CD4-positive, alpha-beta T cell treated with Interleukin-17A for 1 hour (primary cell): ENCODE measurements at places on chromosomes 5 and 9.

DNA sequence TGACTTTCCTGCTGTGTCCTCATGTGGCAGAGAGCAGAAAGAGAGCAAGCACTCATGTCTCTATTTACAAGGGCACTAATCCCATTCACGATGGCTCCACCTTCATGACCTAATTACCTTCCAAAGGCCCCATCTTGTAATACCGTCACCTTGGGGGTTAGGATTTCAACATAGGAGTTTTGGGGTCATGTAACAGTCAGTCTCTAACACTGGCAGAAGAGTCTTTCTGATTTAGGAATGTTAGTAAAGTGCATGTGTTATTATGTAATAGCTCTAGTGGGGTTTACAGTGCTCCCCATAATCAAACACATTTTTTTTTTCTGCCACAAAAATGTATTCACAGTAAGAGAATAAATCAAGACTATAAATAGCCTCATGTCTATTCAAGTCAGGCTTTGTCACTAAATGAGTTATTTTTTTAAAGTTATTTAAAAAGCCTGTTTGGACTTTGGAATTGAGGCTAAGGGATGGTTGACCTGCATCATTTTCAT lies 19.1 kb downstream of the GALNT10 start:
- no peak for DNase-seq

GRCh38 chr9:126223798-126224531 lies 102.7 kb upstream of the MVB12B start:
- DNase-seq: no peak

GRCh38 chr9:129412814-129413536 lies 207.9 kb downstream of the C9orf50 start:
- peak; percentile 73 for DNase-seq

GRCh38 chr5:159874263-159874662 lies 42.0 kb upstream of the ADRA1B start:
- DNase-seq: no peak

DNA sequence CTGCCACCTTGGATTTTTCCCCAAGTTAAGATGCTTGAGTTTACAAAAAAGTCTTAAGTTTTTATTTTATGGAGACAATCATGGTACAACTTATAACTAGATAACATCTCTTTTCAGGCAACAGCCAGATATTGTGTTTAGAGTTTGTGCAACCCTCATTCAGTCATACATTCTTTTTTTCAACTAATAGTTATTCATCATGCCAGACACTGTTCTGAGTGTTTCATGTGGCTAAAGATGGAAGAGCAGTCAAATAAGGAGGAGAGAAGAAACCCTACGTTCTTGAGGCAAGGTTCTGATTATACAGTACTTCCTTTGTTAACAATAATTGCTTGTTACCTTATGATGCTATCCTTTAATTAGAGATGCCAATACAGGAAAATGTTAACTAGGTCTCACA lies 42.1 kb upstream of the ZNF462 start:
- no peak for DNase-seq

- no peak for DNase-seq
These were observed 7.3 kb upstream of the RPS6 start for GRCh38 chr9:19387317-19387716.

DNA sequence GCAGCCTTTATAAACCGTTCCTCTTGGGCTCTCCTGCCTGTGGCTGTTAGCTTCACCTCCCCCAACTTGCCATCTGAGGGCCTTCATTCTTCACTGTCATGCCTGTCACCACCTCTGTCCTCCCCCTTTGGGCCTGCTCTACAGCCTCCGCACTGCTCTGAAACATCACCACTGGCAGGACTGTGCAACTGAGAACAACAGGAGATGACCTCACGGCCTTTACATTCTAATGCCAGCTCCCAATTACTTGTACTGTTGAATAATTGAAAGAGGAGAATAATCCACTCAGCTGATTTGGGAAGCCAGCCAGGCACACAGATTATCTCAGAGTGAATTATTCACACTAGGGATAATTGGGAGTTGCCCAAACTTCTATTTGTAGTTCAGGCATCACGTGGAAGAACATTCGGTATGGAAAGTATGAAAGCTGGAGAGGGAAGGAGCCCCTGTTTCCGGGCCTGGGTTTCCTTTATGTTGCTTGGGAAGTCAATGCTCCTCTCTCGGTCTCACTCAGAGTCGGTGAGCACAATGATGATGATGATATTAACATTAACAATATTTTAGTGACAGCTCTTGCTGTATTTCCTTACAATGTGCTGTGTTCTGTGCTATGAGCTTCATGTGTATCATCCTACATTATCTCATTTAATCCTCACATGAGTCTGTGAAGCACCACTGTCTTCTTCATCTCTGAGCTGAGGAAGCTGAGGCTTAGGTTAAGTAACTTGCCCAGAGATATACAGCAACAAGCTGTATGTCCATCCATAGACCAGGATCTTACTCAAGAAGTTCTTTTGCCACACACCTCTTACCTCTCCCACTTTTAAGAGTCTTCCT lies 99.3 kb upstream of the LRRTM2 start:
- DNase-seq: no peak

- DNase-seq: no peak
These were observed 68.3 kb upstream of the TBC1D2 start for GRCh38 chr9:98323831-98324135.

GRCh38 chr5:2515180-2515764 lies 236.2 kb downstream of the IRX2 start:
- DNase-seq: no peak

DNA sequence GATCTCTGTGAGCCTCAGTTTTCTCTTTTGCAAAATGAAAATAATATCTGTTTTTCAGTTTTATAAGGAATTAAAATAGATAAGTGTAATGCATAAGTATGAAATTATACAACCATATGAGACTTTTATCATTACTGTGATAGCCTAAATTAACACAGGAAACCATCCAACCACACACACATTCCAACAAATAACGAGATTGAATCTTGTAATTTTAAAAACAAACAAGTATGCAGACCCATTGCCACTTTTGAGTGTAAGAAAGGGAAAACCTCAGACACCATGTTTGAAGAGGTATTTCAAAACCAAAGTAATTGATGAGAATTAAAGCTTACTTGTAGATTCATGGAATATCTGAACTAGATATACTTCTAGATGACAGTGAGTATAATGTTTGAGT lies 32.0 kb downstream of the XRCC4 start:
- DNase-seq: no peak

GRCh38 chr9:112787978-112788377 lies 37.4 kb downstream of the SNX30 start:
- no peak for DNase-seq

- DNase-seq: no peak
These were observed 24.0 kb upstream of the KLF9 start for GRCh38 chr9:70438341-70438928.

- no peak for DNase-seq
These were observed 33.8 kb upstream of the TJP2 start for GRCh38 chr9:69140123-69140735.

- DNase-seq: no peak
These were observed 127.9 kb downstream of the EFNA5 start for GRCh38 chr5:107542831-107543231.

DNA sequence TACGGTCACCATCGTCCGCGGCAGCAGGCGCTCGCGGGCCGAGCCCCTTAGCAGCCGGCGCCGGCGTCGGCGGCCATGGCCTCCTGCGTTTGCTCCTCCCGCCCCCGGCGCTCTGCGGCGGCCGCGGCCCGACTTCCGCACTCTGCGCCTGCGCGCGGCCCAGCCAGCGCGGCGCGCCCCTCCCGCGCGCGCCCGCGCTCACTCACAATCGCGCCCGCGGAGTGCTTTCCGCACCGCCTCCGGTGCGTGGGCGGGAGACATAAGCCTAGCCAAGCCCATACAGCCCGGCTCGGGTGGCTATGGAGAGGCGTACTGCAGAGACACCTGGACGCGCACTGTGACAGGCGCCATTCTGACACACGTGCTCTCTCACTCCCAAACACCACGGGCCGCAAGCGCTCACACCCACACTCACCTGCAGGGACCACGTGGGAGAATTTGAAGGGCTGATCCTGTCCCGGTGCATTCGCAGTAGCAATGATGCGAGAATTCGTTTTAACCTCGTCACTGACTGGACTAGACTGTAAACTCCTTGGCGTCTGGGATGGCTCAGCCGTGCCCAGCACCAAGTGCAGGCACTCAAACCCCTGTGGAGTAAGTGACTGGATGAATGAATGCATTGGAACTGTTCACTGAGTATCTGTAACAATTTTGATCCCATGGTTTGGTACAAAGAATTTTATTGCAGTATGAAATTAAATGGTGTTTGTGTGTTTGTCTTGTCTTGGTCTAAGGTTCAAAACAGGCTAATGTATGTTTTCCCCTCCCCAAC lies at the start of gene RNF145:
Gene RNF145, minus strand, starts transcription at position 116 of the 772 bp plus-strand sequence. CDS start 5,936 bp downstream, outside the sequence.
- DNase-seq: peak; percentile 94

- DNase-seq: no peak
These were observed 247.4 kb downstream of the CDH9 start for GRCh38 chr5:26791021-26791420.

GRCh38 chr9:129476821-129477611 lies 143.9 kb downstream of the C9orf50 start:
- no peak for DNase-seq

GRCh38 chr5:149053072-149053695 lies 9.7 kb downstream of the SH3TC2 start:
- no peak for DNase-seq

- no peak for DNase-seq
These were observed 69.1 kb upstream of the NR4A3 start for GRCh38 chr9:99752417-99753109.

DNA sequence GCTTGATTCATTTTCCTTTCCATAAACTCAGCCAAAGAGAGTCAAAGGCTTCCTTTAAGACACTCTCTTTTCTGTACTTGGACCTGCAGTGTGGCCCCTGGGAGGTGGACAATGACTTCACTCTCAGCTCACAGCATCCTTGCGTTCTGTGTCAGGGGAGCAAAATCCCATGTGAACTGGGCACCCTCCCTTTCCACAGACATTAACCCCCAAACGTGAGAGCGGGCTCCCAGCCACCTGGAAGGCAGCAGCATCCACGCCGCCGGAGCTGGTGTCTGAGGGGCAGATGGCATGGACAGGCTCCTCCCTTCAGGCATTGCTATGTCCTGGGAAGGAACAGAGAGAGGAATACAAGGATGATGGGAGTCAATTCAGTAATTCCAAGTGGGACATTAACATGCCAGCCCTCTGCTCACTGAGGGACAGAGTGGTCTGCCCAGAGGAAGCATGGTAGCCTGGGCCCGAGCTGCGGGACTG lies 39.5 kb downstream of the TRIP13 start:
- DNase-seq: no peak

- DNase-seq: no peak
These were observed 1865.4 kb downstream of the MAT2B start for GRCh38 chr5:165370794-165371193.

GRCh38 chr5:133260715-133261114 lies 208.9 kb downstream of the HSPA4 start:
- no peak for DNase-seq

- DNase-seq: no peak
These were observed 590.3 kb upstream of the C9orf72 start for GRCh38 chr9:28163619-28164018.

DNA sequence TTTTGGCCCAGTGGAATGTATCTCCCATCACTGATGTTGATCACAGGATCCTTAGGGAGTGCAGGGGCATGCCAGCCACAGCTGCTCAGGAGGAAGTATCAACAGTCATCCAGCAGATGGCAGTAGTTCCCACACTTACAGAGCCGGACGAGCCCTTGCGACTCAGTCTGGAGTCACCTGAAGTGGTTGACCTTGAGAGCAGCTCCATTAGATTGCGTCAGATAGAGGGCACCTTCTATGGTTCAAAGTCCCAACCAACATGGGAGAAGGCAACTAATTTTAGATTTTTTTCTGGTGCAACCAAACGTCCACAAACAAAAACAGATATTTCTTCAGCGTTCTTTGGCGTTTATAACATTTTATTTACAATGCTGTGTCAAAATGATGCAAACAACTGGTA lies 124.5 kb downstream of the EGFLAM start:
- DNase-seq: peak; percentile 30

- no peak for DNase-seq
These were observed 3.1 kb downstream of the MRPS2 start for GRCh38 chr9:135503371-135504261.

DNA sequence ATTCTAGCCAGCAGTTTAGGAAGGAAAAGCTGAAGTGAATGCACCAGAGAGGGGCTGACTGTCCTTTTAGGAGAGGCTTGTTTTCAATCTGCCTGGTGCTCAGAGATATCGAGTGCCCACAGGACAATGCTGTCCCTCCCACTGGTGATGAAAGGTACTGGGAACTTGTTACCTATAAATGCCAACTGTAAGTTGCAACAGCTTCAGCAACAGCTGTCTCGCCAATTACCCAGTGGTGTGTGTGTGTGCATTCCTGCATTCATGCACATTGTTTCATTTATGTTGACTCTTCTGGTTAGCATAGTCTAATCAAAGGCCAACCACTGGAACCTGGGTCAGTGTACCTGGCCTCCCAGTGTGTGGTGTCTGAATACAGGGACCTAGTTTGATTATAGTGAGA lies 161.1 kb downstream of the CSNK1G3 start:
- DNase-seq: no peak

- DNase-seq: no peak
These were observed 62.8 kb downstream of the HMCN2 start for GRCh38 chr9:130328349-130328801.

- no peak for DNase-seq
These were observed 50.2 kb upstream of the SEMA4D start for GRCh38 chr9:89548071-89548638.

- no peak for DNase-seq
These were observed 25.7 kb downstream of the LRRTM2 start for GRCh38 chr5:138849439-138849838.

DNA sequence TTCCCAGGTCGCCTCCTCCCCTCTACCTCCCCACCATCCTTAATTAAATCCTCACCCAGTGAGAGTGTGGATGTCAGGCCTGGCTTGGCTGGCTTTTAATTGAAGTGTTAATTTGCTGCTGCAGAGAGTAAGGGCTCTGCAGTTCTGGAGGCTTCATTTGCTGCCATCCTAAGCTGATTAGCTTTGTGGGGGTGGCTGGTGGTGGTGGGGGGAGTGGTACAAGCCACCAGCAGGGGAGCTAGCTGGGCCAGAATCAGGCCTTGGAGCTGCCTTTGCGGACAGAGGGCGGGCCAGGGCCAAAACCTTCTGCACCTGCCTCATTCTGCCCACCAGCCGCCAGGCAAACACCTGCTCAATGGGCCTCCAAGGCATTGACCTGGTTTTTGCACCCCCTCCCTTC lies 26.8 kb upstream of the TIFAB start:
- DNase-seq: no peak

GRCh38 chr5:131679911-131680310 lies 44.9 kb upstream of the RAPGEF6 start:
- DNase-seq: no peak

DNA sequence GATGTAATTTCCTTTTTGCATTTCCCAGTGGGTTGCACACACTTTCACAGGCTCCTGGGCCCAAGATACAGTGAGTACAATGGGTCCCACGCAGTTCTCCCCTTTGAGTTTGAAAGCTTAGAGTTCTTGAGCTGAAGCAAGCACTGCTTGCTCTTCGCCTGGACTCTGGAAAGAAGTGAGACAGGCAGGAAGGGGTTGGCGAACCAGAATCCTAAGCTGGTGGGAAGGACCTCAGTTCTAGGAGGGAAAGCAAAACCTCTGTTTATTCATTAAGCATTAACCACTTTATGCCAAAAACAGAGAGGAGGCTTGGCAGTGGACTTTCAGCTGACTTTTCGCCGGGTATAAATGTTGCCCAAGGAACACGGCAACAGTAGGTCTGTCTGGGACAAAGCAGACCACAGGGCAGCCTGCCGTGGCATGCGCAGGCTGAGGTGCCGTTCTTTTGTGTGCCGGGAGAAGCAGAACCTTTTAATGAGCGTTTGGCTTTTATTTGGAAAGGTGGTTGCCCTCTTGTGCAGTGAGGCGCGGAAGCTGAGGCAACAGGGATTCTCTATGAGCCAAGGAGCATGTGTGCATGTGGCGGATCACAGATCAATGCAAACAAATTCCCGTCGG lies 239.9 kb upstream of the PANK3 start:
- no peak for DNase-seq
